Stimulated activated CD4-positive, alpha-beta T cell treated with anti-CD3 and anti-CD28 coated beads, Interleukin-2, amount 100 ng/mL, for 24 hours (primary cell): ENCODE measurements at places on chromosomes 2 and 18.

GRCh38 chr2:119179991-119180390 lies 21.4 kb upstream of the C1QL2 start:
- no peak for DNase-seq

GRCh38 chr2:192007581-192008228 lies 160.8 kb upstream of the CAVIN2 start:
- no peak for DNase-seq

- no peak for DNase-seq
These were observed 35.9 kb downstream of the PTGR3 start for GRCh38 chr18:75173125-75173432.

GRCh38 chr2:215677481-215677880 lies 241.6 kb upstream of the FN1 start:
- DNase-seq = no peak

DNA sequence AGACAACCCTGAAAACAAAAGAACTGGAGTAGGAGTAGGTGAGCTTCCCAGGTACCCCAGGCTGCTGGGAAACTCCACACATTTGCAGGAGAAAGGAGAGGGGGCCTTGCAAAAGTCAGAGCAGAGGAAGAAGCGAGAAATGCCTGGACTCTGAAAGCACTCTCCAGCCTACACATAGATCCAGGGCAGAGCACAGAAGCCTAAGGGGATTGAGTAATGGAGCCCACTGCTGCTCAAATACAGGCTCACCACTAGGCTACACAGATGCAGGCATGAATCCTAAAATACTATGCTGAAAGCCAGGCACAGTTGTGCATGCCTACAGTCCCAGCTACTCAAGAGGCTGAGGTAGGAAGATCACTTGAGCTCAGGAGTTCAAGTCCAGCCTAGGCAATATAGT lies 33.4 kb downstream of the OSBPL1A start:
- DNase-seq = no peak

DNA sequence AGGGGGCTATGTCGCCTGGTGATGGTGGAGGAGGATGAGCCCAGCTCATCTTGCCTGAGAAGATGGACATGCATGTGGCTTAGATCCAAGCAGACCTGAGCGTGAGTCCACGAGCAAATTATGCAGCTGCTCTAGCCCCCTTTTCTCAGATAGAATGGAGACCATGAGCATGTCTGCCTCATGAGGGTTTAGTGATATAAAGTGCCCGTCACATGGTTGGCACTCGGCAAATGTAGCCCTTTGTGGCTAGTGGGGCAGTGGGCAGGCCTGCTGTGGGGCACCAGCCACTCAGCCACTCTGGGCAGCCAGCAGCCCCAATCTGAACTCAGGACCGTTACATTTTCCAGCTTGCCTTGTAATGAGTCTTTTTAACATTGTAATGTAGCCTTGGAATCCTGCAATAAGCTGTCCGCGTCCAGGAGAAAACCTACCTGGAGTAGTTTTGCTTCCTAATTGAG lies 92.1 kb upstream of the HS6ST1 start:
- DNase-seq = no peak

DNA sequence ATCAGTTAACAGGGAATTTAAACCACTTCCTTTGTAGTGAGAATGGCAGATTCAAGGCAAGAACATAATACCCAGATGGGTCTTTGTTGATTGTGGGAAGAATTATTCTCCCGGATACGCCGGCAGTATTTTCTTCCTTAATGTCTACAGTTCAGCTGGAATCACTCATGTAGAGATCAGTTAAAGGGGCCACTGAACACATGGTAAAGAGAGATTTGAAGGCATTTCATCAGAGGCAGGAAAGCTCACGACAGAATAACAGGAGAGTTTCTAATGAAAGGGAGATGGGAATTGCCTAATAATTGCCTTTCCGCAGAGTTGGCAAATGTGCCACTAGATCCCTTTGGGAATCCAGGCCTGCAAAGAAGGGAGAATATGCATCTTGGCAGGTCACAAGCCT lies 327.7 kb upstream of the ZNF804A start:
- no peak for DNase-seq

DNA sequence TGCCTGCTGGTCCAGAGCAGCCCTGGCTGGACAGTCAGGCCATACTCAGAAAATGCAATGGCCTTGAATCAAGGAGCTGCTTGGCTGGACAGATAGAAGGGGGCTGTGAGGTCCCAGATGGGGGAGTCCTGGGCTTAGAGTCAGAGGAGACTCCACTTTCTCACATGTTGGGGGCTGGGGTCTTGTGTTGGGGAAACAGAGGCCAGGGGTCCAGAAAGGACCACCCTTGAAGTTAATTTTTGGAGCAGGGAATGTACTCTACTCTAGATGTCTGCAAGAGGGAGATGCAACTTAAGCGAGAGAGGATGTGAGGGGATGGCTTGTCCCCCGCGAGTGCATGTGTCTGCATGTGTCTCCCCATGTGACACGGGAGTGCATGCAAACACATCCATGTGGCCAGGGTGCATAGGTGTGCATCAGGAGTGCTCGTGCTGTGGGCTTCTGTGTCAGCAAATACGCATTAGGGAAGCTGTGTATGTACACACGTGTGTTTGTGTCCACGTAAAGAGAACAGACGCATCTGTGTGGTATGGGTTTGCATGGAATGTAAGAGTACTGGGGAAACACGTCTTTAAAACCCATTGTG lies 303.2 kb downstream of the MYCN start:
- no peak for DNase-seq

DNA sequence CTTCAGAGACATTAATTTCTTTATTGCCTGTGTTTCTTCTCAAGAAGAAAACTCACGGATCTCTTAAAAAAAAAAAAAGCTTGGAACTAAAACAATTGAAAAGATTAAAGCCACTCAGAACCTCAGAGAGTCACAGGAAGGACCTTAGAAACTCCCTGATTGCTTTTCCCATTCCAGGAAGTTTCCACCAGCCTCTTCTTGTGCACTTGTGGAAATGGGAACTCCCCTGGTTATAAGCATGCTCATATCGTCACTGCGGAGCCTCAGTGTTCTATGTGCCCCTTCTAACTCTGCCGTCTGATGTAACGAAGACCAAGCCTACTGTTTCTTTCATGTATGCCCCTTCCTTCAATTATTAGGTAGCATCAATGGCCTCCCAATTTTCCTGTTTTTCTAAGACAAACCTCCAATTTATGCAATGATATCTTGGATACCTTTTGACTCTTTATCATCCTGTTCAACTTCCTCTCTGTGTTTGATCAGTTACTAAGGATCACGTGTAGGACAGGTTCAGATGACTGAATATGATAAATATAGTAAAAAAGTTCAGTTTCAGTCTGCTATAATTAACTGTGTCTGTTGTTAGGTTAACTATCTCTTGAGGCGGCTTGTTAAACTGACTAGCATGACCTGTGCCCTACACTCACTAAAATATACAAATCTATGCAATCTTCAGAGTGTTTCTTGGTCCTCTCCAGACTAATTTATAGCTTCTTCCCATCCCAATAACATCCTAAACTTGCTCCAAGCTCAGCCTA lies 593.7 kb upstream of the CHAC2 start:
- no peak for DNase-seq

DNA sequence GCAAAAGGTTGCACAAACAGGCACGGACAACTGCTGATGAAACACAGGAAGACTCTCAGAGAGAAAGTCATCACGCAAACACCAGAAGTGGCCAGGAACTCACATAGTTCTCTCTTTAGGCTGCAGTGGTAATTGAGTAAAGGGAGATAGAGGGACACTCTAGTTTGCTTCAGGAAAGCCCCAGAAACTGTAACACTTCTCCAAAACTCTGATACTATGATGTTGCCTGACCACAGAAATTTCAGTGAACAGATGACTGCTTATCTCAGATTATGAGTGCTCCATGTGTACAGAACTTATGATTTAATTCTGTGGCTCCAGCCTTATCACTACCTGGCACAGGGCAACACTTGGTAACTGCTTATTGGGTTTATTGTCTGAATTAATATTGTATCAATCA lies 311.5 kb upstream of the GYPC start:
- no peak for DNase-seq

DNA sequence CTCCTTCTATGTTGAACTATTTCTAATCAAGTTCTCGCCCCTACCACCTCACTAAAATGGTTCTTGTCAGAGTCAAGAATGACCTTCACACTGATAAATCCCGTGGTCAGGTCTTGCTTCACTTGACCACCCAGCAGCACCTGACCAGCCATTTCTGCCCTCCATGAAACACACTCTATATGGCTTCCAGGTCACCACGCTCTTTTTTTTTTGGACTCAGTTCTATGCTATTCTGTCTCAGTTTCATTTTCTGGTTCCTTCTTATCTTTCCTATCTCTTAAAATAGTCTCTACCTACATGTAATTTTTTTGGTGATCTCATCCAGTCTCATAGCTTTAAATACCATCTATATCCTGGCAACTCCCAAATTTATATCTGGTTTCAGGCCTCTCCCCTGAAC lies 11.4 kb downstream of the EIF2AK3 start:
- no peak for DNase-seq

DNA sequence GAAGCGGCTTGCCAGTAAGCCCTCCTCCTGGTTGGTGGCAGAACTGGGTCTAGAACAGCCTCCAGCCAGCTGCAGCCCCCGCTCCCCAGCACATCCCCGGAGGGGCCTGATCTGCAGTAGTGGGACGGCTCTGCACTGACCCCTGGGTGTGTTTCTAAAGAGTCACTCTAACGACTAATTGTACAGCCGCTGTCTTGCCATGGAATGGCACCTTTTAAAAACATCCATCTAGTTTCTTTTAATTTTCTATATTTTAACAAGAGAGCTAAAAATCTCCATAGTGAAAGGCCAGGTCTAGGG lies 82.0 kb downstream of the MTCL1 start:
- no peak for DNase-seq

GRCh38 chr2:229980431-229981184 lies 58.3 kb downstream of the FBXO36 start:
- DNase-seq = peak; percentile 17

GRCh38 chr2:73640946-73641766 lies 1.1 kb downstream of the NAT8 start:
- no peak for DNase-seq

GRCh38 chr2:132383956-132384355 lies 32.6 kb upstream of the GPR39 start:
- DNase-seq = no peak

DNA sequence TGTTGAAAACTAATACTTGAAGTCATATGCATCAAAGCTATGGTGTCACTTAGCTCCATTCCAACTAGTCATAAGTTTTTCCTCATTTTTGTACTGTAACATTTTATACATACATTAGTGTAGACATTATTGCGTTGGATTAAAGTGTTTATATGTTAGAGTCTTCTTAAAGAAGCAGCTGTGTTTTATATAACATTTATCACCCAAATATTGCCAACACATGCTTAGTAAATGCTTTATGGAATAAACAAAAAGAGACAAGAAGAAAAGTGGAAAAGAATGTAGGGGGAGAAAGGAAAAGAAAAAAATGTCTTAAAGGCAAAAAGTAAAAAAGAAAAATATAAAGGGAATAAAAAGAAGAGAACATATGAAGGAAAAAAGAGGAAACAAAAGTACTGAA lies 1314.3 kb upstream of the CELF4 start:
- no peak for DNase-seq

- no peak for DNase-seq
These were observed 6.7 kb downstream of the SERPINB2 start for GRCh38 chr18:63894106-63894772.

DNA sequence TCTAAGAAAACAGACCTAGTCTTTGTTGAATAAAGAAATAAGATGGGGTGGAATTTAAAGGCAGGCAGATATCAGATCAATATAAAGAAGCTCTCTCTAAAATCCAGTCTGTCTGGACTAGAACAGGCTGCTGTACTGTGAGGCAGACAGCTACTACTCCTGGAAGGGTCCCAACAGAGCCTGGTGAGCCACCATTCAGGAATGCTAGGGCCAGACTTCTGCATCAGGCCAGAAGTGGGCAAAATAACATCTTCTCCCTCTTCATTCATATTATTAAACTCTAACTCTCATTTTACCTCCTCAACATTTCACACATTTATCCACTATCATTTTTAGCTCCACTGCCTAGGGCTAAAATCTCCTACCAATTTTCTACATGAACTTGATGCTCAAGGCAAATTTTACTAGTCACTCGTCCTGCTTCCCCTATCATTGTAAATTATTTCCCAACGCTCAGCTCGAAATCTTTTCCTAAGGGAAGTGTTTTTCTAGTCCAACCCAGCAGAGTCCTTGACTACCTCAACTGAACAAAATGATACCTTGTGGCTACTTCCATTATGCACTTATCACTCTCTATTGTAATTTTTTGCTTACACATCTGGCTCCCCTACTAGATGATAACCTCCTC lies 45.2 kb upstream of the GLS start:
- DNase-seq = no peak

GRCh38 chr2:207039225-207039624 lies 99.9 kb downstream of the CPO start:
- no peak for DNase-seq

- DNase-seq = no peak
These were observed 19.0 kb upstream of the SIX2 start for GRCh38 chr2:45028276-45028675.

DNA sequence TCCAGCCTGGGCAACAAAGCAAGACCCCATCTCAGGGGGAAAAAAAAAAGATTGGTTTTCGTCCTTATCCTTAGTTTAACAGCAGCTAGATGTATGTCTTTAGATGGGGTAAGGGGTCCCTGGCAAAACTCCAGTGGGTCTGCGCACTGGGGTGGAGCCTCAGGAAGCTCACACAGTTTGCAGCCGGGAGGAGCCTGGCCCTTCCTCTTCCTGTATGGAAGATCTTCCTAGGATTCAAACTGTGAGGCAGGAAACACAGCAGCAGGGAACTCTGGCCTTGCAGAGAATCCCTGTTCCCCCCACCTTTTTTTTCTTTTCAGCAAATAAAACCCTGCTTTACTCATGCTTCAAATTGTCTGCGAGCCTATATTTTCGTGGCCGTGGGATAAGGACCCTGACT lies 12.5 kb upstream of the GRP start:
- DNase-seq = no peak

- DNase-seq = no peak
These were observed 473.9 kb upstream of the SYT4 start for GRCh38 chr18:43751203-43751602.

- peak; percentile 77 for DNase-seq
These were observed 209.4 kb upstream of the CXCR4 start for GRCh38 chr2:136327162-136327852.

- DNase-seq = no peak
These were observed 1465.6 kb upstream of the ZEB2 start for GRCh38 chr2:145985517-145985916.

DNA sequence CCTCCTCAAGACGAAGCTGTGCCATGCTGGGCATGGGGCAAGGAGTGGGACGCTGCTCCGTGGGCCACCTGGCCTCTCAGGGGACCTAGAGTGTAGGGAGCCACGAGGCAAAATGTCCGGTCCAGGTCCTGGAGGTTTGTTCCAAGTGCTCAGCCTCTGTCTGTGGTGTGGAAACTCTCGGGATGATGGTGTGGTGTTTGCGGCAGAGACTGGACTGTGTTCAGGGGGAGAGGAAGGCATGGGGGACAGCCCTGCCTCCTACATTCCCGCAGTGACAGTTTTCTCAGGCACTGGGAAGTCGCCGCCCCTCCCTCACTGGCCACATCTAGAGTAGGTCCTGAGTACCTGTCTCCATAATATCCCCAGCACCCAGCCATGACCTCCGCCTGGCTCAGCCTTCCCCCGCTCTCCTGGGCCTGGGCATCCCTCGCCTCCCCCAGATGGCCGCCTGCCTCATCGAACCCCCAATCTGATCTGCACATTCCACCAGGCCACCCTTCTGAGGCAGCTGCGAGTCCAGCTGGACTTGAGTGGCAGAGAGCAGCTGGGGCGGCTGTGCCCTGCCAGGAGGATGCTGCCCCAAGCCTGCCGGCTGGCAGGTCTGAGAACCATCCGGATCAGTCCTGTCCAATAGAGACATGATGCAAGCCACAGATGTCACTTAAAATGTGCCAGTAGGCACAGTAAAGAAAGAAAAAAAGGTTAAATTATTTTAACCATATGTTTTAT lies 6.2 kb downstream of the KCNIP3 start:
- DNase-seq = no peak
